Stomach (tissue), 19 donors: ENCODE measurements at places on chromosomes 7 and 10.

GRCh38 chr10:11831520-11831951, 8.4 kb downstream of the PROSER2 start:
- peak; percentile 66 for DNase-seq

DNA sequence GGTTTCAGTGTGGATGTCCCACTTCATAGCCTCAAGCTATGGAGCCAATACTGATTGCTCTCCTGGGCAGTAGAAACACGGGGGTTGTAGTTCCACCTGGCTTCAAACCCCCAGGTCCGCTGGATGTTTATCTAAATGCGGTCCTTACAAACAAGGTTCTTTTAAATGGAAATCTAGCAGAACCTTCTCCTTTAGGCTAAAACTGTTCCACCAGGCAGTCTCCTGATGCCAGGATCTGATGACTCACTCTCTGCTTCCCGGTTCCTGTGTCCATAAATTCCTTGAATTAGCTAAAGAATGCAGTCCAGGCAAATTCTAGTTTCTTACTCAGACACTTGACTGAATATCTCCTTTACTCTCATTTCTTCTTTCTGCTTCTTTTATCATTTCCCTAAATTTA, 108.4 kb upstream of the FAM3C start:
- no peak for DNase-seq

DNA sequence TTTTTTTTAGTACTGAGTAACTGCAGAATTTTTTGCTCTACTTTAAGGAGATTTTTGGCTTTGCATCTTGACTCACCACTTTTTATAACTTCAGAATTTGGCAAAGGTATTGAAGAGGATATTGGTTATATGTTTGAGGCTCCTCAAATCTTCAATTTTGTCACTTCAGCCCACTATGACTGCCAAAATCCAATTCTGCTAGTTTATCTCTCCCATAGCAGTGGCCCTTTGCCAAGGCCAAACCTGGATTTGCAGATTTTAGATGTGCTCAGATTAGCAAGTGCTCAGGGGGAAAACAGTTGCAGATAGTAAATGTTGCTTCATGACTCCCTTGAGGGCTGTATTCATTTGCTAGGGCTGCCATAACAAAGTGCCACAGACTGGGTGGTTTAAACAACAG, 427.5 kb downstream of the ADRA2A start:
- DNase-seq, result no peak

DNA sequence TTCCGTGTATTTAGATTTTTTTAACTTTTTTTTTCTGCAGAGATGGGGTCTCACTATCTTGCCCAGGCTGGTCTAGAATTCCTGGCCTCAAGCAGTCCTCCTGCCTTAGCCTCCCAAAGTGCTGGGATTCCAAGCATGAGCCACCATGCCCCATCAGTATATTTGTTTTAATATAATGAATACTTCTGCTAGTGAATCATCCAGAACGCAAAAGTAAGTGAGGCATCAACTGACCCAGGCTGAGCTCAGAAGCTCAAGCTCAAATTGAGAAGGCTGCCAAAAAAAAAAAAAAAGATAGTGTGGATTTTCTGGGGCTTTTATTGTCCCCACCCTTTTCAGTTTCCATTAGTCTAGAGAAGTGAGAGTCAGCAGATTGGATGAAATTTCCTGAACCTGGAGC, 39.0 kb upstream of the TECTB start:
- DNase-seq, result no peak

GRCh38 chr7:147485660-147486210, 1104.8 kb upstream of the C7orf33 start:
- DNase-seq, result peak; percentile 28

- peak; percentile 80 for DNase-seq
These were observed 426 bp downstream of the SYPL1 start for GRCh38 chr7:106111655-106112117.

GRCh38 chr7:139748941-139749340, 28.9 kb downstream of the HIPK2 start:
- DNase-seq, result no peak

- no peak for DNase-seq
These were observed 92.4 kb downstream of the C1GALT1 start for GRCh38 chr7:7274782-7275181.

- no peak for DNase-seq
These were observed 7.3 kb downstream of the FLNC start for GRCh38 chr7:128837521-128837921.

DNA sequence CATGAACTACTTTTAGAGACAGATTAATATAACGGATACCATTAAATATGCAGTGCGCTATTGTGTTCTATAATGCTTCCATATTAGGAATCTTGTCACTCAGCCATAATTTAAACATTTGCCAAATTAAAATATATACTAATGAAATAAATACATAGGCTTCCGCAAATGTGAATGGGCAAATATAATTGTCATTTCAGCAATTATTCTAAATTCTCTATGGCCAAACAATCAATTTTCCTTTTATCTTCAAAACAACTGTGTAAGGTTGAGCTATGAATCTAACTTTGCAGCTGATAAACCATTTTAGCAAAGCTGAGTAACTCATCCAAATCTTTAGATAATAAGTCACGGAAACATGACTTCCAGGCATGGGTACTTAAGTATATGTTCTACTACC, 20.7 kb upstream of the TSPAN13 start:
- no peak for DNase-seq

DNA sequence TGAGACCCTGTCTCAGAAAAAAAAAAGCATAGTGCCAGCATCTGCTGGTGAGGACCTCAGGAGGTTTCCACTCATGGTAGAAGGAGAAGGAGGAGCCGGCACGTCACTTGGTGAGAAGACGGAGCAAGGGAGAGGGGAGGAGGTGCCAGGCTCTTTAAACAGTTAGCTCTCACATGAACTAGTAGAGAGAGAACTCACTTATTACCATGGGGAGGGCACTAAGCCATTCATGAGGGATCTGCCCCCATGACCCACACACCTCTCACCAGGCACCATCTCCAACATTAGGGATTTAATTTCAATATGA, 62.9 kb upstream of the VKORC1L1 start:
- no peak for DNase-seq

DNA sequence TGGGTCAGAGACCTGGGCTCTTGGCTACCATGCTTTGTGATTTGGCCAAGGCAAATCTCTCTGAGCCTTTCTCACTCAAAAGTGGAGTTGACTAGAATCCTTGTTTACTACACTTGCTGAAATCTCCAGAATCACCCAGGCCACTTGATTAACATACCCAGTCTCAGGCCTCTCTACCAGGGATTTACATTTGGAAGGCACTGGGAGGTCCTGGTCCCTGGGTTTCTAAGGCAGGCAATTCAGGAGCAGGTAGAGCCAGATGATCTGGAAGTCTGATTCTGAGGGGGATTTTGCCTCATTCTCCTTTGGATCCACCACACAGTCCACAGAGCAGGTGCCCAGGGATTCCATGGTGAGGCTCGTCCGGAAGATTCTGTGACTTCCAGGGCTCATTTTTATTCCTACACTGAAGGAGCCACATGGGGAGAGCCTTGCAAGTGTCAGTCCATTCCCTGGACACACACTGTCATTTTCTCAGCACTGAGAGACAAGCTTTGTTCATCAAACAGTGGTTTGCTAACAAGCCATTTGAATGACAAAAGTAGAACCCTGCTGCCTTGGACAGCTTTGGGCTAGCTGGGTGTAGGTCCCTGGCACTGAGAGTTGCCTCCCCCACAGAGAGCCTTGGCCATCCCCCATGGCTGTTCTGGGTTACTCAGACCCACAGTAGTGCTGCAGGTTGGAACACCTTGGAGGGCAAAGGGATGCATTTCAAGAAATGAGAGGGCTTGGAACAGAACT, 74.2 kb downstream of the NOC3L start:
- DNase-seq, result no peak

DNA sequence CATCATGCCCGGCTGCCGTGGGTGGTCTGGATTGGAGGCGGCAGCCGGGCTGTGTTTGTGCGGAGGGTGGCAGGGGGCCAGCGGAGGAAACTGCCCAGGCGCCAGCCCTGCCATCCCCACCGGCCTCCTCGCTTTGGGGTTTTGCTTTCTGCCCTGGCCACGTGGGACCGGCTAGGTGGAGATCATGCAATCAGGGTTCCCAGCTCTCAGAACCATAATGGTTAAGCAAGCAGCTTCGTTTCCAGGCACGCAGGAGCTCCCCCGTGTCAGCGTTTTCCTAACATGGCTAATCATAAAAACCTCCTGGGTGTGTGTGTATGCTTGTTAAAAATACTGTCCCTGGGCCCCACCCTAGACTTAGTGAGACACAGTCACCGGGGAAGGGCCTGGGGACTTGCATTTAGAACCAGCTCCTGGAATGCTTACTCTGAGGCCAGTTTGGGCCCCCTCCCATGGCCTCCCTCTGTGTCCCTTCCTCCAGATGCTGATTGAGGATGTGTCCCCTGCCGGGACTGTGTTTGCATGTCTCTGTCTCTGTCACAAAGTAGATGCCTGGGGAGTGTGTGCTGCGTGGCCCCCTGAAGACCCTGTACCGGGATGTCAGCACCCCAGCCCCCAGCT, 119.3 kb downstream of the CUX1 start:
- peak; percentile 33 for DNase-seq

DNA sequence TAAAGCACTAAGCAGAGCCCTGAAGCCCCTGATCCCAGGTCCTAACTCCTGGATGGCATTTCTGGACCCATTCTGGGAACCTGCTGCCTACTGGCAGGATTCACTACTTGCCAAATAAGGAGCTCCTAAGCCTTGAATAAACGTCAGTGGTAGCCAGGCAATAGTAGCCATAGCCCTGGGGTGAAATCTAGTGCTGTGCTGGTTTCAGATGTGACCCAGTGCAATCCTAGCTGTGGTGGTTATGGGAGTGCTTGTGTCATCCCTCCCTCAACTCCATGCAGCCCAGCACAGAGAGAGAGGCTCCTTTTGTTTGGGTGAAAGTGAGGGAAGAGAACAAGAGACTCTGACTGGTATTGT, 43.7 kb downstream of the PCLO start:
- DNase-seq, result no peak

- DNase-seq, result no peak
These were observed 13.5 kb downstream of the SFMBT2 start for GRCh38 chr10:7397049-7398035.

DNA sequence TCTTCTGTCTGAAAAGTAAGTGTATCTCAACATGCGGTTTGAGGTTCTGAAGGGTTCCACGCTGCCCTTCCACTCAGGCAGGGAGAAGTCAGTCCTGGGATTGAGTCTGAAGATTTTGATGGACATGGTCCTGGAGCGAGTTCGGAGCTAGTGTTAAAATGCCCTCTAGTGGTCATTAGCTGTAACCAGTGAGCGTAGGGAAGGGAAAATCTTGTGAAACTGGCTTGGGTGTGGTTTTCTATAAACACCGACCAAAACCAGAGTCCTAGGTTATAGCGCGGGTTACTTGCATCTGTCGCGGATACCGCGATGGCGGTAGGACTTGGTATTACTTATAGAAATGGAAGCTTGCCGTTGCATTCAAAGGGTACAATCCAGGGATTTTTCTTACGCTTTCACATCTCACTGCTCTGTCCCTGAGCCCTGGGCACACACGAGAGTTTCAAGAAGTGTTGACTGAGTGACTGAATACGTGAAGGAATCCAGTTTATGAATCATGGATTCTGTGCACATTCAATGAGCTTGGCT, 348.2 kb upstream of the C7orf33 start:
- DNase-seq, result peak; percentile 33

DNA sequence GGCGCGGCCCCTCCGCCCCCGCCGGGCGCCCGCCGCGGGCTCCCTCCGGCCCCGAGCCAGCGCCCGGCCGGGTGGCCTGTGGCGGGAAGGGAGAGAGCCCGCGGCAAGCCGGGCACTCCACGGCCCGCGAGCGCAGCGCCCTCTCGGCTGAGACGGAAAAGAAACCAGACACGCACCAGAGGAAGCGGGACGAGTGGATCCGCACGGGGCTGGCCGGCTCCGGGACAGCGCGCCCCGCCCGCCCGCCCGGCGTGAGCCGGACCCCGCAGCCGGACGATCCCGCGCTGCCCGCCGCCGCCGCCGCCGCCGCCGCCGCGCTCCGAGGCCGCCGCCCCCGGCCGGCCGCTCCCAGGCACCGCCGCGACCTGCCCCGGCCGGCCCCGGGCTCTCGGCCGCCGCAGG, 300 bp downstream of the ARHGAP21 start:
- peak; percentile 41 for DNase-seq

- peak; percentile 85 for DNase-seq
These were observed 38.5 kb upstream of the STEAP4 start for GRCh38 chr7:88344956-88345832.

DNA sequence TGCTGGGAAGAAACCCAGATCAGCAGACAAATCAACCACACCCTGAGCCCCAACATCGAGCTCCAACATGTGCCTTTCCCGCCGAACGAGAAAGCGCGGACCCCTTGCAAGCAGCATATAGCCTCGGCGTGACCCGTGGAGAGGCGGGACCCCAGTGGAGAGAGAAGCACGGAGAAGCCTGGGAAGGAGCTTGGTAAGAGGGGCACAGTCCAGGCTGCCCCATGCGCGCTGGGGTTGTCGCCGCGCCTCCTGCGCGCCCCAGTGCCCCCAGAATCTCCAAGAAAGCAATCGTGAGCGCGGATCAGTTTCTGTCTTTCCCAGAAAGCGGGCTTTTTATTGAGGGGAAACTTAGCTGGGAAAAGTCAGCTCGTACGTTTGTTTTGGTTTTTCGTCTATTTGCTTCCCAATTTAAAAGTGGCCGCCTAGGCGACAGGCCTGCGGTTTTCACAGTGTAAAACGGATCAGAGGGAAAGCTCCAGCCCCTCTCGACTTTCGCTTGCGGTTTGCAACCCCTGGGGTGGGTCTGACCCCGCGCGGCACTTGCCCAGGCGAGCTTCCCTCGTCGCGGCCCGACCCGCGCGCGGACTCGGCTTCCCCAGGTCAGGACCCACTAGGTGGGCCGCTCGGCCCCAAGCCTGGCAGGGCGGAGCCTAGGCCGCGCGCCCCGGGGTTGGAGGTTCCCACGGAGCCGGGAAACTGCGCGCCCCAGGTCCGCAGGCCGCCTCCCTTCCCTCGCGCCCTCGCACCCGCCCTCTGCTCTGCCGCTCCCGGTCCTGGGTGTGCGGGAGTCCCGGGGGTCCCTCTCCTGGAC, 31.1 kb downstream of the SKIDA1 start:
- DNase-seq, result peak; percentile 75

- no peak for DNase-seq
These were observed 95.5 kb downstream of the RPS24 start for GRCh38 chr10:78129211-78129610.

- no peak for DNase-seq
These were observed 106.3 kb downstream of the INSYN2A start for GRCh38 chr10:127090138-127090537.

GRCh38 chr7:40138973-40139372, 4.2 kb downstream of the SUGCT start:
- no peak for DNase-seq

GRCh38 chr10:80709866-80710265, 172.2 kb downstream of the SH2D4B start:
- no peak for DNase-seq
